ENCODE measurements at places on chromosomes 11 and 22.
A peak's percentile ranks its signal among the peaks of the same experiment; 100 is the strongest.

DNA sequence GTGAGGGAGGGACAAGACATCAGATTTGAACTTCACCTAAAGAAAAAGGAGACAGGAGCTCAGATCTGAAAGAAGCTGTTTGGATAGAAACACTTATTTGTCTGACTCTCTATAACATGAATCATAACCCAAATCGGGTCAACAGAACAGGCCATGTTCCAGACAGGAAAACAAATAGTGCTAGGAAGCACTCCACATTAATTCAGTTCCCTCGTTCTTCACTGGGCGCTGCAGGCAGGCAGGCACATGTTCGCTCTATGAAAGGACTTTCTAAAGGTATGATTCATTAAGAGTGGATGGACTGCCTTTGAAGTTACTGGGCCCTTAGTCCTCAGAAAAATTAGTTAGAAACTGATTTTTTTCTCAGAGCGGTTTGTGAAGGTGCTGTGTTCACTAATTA lies 137.5 kb upstream of the TRPC6 start:
- no peak for DNase-seq

GRCh38 chr11:100949443-100949842 lies 180.2 kb downstream of the PGR start:
- DNase-seq: no peak

DNA sequence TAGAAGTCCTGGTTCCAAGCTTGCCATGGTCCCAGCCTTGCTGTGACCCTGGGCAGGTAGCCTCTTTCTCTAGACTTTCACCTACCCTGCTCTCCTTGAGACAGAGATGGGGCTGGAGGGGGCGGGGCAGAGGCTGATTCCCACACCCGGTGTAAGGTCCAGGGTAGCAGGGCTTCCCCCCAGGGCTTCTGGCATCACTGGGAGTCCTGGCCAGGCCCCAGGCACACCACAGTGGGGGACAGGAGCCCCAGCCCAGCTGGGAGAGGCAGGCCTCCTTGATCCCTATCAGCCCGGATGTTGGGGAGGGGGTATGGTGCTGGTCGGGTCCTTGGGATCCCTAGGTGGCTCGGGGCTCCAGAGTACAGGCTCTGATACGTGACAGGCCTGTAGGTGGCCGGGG lies 1.7 kb upstream of the NUDT8 start:
- no peak for DNase-seq

DNA sequence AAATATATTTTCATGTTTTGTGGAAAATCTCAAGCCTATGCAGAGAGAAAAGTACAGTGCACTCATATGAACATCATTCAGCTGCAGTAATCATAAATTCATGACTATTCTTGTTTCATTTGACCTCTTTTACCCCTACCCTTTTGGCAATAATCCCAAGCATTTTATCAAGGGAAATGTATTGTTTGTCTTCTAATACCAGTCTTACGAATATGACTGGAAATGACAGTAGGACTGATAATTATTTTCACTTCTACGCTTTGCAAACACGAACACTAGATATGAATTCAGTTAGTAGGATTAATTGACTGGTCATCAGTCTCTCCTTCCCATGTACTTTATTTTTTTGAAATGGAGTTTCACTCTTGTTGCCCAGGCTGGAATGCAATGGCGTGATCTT lies 90.3 kb downstream of the MTMR3 start:
- no peak for DNase-seq

DNA sequence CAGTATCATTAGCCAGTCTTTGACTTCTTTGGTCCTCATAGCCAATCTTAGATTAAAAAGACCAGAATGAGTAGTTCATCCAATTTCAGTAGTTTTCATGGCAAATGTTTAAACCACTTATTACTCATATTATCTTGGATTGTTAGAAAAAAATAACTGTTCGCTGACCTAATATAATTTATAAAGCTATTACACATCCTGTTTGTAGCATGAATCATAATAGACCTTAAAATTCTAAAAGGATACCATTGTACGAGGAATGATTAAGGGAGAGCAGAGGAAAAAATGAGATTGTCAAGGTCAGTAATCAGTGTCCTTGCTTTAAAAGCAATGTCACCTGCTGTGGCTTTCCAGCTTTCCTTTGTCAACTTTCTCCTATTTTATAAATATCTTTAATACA lies 371.2 kb downstream of the NELL1 start:
- no peak for DNase-seq

DNA sequence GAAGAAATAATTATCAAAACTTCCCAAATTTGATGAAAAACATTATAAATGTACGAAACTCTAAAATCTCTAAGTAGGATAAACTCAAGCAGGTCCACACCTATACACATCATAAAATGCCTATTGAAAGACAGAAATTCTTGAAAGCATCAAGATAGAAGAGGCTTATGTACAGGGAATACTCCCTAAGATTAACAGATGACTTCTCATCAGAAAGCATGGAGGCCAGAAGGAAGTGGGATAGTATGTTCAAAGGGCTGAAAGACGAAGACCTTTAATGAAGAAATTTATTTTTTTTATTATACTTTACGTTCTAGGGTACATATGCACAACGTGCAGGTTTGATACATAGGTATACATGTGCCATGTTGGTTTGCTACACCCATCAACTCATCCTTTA lies 45.3 kb upstream of the KCNA4 start:
- no peak for DNase-seq

DNA sequence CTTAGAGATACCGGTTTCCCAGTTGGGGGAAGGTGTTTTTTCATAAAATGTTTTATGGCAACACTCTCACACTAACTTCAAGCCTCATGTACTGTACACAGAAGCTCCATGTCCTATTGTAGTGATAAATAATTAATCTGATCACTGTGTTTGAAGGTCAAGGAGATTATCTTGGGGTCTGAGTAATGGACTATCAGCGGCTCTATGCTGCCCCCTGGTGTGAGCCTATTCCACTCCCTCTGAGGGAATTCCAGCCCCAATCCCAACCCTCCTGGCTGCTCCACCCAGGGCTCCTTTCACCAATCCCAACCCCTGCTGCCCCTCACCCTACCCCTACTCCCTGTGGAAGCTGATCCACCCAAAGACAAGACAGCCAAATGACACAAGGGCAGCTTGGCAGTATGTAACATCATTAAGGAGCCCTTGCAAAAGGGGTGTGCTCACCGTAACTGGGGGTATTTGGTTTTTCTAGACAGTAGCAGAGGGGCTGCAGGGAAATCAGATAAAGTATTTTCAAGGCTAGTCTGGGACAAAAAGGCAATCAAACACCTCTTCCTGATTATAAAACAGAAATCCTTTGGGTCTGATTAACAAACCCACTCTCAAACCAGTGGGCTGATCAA lies 22.3 kb downstream of the HPS4 start:
- peak; percentile 84 for DNase-seq

DNA sequence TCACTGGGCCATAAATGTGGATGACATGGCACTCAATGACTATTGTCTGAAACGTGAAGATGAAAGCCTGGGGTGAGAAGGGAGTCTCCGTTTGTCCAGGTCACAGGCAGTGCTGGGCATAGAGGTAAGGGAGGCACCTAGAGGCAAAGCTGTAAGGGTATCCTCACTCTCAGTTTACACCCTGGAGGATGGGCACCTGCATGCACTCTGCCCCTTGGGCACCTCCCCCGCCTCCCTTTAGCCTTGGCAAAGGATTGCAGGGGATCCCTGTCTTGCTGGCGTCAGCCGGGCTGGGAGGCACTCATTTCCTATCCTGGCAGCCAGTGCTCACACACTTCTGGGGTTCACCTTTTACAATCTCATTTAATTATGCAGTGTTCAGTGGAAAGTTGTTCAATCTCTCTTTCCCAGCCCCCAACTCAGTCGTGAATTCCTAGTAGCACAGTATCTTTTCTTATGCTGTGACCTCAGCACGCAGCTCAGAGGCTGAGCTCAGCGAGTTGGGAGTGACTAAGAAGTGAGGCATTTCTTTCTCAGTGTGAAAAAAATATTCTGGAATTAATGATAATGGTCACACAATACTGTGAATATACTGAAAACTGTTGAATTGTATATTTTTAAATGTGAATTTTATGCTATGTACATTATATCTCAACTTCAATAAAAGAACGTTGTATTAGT lies 866.6 kb downstream of the BRD1 start:
- DNase-seq: no peak

GRCh38 chr11:63832336-63832735 lies 6.6 kb upstream of the MARK2 start:
- no peak for DNase-seq

- peak; percentile 79 for DNase-seq
These were observed 19.2 kb upstream of the PLET1 start for GRCh38 chr11:112279901-112280267.

- DNase-seq: no peak
These were observed 429.4 kb upstream of the B3GAT1 start for GRCh38 chr11:134841411-134841810.

GRCh38 chr22:46714550-46714949 lies 23.5 kb downstream of the CERK start:
- no peak for DNase-seq

DNA sequence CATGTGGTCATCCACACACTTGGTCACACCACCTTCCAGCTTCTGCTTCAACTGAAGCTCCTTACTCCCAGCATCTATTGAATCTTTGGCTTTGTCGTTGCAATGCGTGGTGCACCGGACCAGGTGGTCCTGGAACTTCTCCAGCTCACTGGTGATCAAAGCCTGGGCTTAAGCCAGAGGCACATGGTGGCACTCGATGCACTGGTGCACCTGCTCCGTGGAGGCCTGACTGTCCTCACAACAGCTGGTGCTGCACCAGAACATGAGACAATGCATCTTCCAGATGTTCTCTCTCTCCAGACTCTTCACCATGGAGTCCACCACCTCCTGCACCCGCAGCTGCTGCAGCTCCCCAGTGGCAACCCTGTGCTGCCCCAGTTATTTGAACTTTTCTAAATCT lies 56.0 kb downstream of the CELSR1 start:
- no peak for DNase-seq

Measured in HEK293T (cell line).